ENCODE measurements at places on chromosomes 5 and 9.
A peak's percentile ranks its signal among the peaks of the same experiment; 100 is the strongest.

- no peak for DNase-seq
Measured at GRCh38 chr9:134495881-134496412, 145.7 kb upstream of the COL5A1 start.

DNA sequence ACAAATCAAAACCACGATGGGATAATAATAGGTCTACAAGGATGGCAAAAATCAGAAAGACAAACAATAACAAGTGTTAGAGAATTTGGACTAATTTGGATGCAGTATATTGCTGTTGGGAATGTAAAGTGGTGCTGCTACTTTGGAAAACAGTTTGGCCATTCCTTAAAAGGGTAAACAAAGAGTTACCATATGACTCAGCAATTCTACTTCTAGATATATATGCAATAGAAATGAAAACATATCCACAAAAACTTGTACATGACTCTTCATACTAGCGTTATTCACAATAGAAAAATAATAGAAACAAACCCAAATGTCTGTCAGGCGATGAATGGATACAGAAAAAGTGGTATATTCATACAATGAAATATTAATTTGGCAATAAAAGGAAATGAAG lies 58.3 kb downstream of the JAK2 start:
- no peak for DNase-seq

DNA sequence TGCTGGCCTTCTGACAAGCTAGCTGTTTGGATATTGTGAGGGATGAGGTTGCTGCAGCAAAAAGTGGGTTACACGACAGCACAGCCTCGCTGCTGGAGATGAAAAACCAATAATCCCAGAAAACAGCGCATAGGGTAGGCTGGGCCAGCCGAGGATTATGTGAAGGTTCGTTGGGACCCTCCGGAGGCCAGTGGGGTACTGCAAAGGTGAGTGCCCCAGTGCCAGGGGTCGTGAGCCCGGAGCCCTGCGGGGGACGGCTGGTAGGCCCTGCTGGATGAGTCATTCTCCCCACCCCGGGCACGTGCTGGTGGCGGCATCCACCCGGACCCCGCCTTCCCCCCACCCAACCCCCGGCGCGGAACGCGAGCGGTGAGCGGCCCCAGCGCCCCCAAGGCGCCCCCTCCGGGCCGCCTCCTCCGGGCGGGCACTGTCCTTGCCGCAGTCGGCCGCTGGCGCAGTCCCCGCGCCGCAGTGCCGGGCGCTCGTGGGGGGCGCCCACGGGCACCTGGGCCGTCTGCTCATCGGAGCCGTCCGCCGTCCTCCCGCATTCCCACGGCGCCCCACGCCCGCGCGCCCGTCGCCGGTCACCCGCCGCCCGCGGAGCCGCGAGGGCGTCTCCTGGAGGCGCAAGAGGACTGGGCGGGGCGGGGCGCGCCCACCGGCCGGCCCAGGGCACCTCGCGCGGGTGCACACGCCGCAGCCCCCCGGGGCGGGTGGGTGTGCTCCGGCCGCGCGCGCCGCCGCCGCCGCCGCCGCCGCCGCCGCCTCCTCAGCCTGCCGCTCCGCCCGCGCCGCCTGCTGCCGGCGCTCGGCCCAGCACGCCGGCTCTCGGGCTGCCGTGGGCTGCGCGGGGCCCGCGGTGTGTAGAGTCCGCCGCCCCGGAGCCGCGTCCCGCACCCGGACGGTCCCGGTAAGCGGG lies at the start of gene PHF24:
TSS of gene PHF24 (plus strand) at position 794 of the 919 bp plus-strand sequence. CDS start 13,014 bp downstream, outside the sequence.
- no peak for DNase-seq

DNA sequence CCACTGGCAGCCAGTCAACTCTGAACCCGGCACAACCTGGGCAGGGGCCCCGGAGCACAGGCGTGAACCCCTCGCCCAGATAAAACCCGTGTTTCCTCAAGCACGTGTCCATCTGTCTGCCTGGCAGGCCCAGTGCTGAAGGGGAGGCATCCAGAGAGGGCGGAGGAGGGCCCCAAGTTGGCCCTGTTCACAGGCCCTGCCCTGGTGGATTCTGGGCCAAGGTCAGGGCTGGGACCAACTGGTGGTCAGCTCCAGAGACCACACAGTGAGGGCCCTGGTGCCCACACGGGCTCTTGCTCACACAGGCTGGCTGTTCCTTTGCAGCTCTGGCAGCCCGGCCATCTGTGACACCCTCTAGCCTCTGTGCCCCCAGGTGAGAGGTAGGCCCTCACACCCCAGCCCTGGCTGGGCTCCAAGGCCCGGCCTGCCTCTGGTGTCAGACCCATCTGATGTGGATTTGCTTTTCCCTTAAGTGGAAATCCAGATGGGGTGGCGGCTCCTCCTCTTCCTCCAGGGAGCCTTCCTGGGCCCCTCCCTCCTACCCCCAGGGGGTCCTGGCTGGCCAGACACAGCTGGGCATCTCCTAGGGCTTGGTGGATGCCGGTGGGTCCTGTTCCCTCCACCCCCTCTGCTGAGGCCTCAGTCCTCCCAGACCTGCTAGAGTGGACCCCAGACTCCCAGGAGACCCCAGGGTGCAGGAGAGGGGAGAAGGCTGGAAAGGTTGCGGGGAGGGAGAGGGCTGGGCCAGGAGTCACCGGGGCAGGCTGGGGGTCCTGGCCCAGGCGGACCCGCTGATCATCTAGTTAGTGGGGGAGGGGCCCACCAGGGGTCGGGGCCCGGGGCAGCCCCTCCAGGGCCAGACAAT lies 525 bp upstream of the STPG3 start:
- no peak for DNase-seq

DNA sequence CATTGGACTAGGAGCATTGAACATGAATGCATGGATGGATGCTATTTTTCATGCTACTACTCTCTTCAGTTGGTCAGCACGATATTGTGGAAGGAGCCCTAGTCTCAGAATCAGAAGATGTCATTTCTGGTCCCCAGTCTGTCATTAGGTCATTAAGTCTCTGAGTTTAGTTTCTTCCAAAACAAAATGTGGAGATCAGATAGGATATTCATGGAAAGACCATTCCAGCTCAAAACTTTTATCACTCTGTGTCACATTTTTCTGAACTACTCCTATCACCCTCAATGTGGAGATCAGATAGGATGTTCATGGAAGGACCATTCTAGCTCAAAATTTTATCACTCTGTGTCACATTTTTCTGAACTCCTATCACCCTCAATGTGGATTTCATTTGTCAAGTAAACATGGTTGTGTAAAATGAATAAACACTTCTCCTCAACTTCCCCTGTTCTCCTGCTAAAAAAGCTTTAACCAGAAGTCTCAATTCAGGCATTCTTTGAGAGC lies 296.8 kb downstream of the MRPS30 start:
- no peak for DNase-seq

GRCh38 chr9:104882086-104882485 lies 45.9 kb downstream of the ABCA1 start:
- no peak for DNase-seq

DNA sequence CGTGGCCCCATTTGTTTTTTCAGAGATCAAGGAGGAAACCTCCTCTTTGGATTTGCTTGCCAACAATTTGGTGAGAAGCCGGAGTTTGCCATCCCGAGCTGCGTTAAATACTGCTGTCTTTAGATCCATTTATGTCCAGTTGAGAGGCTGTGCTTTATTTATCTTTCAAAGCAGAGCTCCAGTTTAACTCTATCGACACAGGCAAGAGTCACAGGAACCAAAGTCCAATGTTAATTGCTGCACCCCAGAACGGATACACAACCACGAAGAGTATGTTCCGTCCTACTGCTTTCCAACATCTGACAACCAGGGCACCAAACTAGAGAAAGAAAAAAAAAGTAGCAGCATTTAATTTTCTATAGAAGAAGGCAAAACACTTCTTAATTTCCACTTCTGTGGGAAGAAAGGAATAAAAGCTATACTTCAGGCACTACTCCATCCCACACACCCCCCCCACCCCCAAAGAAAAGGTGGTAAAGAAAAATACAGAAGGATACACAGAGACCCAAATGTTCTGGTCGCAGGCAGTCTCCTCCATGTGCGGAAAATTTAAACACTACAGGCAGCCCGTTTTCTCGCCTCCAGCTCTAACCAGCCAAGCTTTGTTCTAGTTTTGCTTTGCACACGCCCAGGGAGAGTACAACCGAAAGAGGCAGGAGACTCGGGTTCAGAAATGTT lies 1.1 kb downstream of the FEM1C start:
- no peak for DNase-seq

- DNase-seq = no peak
Measured at GRCh38 chr9:76810377-76810957, 46.2 kb downstream of the PCA3 start.

DNA sequence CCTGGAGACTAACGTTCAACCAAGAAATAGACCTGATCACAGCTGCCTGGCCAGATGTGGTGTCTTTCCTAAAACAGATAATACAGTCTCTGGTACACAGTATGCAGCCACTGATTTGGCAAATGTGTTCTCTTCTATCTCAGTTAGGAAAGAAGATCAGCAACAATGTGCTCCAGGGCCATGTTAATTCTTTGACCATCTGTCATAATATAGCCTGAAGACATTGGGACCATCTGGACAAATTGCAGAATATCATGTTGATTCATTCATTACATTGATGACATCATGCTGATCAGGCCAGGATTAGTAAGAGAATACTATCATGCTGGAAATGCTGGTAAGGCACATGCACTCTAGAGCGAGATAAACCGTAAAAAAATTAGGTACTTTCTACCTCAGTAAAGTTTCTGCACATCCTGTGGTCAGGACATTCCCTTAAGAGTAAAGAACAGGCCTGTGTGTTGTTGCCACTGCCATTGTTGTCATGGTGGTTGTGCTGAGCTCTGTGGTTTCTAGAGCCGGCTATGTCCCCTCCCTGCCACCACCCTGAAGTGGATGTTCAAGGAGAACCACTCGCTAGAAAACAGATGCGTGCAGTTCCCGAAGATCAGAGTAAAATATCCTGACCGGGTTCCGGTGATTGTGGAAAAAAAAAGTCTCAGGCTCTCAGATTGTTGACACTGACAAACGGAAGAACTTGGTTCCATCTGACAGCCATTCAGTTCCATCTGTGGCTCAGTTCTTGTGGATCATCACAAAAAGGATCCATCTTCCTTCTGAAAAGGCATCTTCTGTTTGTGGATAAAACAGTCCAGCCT lies 6.4 kb upstream of the JMY start:
- DNase-seq = no peak

DNA sequence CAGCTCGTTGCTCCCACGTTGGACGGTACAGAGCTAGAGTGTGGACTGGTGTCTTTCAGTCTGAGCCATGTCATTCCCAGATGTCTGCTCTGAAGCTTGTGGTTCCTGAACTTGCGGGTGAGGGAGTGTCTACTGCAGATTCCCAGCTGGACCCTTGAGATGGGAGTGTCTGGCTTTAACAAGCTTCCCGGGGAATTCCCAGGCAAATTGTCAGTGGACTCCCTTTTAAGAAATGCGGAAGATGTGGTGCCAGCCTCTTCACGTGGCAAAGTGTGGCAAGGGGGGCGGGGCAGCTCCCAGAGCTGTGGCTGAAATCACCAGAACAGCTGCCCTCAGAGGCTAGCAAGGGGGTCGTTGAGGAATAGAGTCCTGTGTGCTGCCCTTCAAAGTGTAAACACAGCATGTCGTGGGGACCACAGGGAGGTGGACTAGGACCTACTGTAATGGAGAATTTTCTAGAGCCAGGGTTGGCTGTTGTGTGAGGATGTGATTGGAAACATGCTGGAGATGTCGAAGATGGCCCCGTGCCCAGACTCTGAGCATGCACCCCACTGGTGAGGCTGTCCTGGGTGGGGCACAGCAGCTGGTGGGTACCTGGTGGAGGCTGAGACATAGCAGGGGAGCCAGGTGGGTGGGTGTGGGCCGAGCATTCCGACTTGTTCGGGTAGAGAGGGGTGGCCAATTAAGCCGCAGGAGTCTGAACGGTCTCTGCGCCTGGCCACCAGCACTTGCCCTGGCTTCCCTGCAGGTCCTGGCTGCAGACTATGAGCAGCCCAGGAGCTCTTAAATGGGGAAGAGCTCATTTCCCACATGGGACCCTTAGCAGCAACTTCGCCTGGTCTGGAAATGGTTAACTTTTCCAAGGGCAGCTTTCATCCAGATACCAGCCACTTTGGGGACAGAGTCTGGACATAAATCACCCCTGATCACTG lies 37.4 kb downstream of the PRRX2 start:
- no peak for DNase-seq

GRCh38 chr5:140546851-140547507 lies 483 bp upstream of the EIF4EBP3 start:
- no peak for DNase-seq

DNA sequence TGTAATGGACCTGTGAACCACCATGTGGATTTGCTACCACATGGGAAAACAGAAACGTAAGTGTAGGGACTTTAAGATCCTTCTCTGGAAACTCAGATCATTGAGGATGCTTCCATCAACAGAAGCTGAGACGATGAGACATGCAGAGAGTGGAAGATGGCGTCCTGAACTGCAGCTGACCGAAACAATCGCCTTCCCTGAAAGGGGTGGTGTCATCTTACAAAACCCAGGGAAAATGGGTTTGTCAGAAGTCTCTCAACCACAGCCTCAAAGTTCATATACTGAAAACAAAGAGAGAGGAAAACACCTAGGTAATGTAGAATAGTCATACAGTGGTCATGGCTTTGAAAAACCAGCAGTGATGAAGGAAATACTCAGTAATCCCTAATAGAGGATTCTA lies 6.6 kb upstream of the PTPN3 start:
- DNase-seq = no peak

GRCh38 chr5:164345173-164345849 lies 839.9 kb downstream of the MAT2B start:
- DNase-seq = peak; percentile 70

GRCh38 chr9:33255471-33255870 lies 9.0 kb downstream of the BAG1 start:
- no peak for DNase-seq

- DNase-seq = no peak
Measured at GRCh38 chr5:119312403-119312802, 43.4 kb upstream of the TNFAIP8 start.

DNA sequence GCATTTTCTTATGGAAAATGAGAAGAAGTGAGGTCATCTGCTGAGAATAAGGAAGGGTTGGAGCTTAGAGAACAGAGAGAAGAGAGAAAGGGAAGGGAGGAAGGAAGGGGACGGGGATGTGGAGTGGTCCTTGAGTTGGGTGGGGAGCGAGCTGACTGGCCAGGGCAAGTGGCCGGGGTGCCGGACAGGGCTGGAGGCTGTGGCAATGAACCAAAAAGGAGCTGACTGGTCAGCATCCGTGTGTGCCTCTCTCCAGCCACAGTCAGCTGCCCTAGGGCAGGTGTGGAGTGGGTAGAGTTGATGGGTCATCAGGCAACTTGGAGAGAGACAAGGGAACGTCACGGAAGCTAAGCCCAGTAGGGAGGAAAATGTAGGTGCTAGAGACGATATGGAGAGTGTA lies 234.9 kb upstream of the DAP start:
- DNase-seq = no peak

- no peak for DNase-seq
Measured at GRCh38 chr9:133740911-133741310, 2.8 kb upstream of the SARDH start.

GRCh38 chr5:8923526-8923925 lies 622.3 kb downstream of the SEMA5A start:
- no peak for DNase-seq

Measured in retinal pigment epithelial cell (primary cell).